ENCODE measurements at places on chromosomes 2 and 18.

DNA sequence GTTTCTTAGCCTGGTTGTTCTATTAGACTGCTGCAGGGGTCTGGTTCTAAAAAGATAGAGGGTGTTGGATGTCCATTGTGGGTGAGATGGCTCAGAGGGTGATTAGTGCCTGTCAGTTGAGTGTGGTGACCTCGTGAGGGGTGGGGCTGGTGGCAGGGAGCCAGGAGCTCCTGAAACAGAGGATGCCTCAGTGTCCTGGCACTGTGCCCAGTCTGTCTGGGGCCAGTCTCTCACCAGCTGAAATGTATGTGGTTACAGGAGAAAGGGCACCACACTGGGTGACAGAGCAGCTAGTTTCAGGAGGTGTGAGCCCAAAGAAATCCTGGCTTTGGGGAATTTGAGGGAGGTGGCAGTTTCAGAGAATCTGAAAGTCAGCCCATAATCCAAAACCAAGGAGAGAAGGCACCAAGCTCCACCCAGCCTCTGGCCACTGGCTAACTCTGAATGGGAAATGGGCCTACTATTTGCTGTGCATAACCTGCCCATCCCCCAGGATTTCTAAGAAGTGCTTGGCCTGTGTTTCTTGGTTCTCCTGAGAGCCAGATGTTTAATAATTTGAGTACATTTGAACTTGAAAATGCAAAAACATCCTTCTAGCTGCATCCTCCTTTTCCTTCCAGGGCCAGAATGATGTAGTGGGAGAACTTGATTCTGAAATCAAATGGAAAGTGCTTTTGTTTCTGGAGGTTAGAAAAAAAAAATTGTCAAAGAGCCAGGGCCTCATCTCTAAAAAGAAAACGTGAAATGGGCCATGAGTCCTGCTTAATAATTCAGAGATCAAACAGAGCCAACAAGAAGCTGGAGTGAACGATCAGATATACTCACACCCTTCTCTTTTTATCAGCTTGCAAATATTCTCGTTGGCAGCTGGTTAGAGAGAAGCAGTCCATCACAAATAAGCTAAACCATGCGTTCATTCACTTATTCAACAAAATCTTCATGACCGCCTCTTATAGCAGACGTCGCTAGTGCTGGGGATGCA lies 92.3 kb downstream of the B3GNT2 start:
- peak; percentile 56 for DNase-seq

DNA sequence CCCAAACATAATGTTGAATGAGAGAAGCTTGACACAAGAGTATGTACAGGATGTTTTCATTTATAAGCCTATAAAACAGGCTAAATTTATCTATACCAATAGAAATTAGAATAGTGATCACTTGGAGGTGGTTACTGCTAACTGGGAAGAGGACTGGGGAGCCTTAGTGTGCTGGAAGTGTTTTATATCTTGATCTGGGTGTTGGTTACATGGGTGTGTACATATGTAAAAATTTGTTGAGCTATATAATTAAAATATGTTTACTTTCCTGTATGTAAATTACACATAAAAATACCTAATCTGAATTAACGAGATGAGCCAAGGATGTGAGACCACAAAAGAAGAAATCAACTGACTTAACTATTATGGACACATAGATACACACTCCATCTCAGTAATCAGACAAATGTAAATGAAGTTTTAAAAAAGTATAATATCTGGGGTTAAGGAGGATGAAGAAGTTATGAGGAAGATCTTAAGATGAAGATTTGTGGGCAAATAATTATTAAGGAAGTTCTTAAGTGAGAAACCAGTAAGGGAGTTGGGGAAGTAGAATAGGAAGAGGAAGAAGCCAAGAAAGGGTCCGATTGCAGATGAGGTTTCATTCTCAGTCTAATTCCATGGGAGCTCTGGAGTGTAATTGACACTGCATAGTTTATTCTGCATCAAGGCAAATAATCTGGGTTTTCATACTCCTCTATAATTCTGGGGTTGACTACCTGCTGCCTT lies 32.3 kb upstream of the NABP1 start:
- DNase-seq = no peak

- DNase-seq = no peak
These were observed 65.9 kb downstream of the ADI1 start for GRCh38 chr2:3453190-3453999.

DNA sequence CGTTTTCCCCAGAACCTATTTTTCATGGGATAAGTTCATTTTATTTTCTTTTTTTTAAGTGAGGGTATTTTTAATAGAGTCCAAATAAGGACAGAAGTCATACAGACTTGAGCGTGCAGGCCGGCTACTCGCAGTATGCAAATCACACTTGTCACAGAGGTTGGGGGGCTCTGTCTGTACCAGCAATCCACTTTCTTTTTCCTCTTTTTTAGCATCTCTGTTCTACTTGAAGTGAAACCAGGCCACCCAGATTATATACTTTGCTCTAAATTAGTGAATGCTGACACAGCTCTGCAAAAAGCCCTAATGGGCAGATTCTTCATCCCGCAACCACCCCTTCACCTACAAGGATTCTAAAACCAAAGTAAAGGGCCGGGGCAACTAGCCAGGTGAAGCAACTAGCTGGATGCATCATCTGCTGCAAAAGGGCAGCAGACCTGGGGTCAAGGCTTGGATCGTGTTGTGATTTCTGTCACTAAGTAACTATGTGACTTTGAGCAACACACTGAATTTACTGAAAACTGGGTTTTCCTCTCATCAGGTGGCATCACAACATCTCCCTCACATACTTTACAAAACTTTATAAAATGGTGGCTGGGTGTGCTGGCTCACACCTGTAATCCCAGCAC lies 18.4 kb downstream of the KDSR start:
- no peak for DNase-seq

DNA sequence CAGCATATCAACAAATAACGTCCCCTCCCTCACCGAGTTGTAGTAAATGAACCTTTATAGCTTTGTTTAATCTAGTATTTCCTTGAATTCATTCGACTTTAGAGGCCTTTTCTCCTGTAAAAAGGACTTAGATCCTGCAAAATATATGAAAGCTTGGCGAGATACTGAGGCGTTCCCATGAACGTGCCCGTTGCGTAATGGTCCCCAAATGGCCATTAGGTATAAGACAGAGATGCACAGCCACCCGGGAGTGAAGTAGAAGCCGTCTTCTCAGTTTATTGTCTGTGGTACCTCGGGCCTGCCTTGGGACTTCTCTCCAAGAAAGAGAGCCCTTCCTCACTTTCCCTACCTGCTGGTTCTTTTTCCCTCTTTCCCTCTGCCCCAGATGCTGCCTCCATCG lies 310.6 kb downstream of the CELF4 start:
- no peak for DNase-seq

DNA sequence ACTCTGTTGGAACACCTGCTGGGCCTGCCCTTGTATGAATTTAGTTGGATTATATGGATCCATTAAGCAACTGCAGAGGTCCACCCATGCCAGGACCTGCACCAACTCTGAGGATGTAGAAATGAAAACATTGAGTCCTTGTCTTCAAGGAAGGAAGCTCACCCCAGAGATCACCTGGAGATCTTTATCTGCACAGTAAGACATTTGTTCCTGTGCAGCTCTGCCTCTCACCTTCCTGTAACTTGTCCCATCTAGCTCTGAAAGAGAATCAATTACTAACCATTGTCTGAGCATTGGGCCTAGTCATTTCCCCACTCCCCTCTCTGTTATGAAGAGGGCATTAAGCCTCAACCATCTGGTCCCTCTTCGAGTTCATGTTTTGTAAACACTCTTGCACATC lies 105.2 kb upstream of the YWHAQ start:
- no peak for DNase-seq

GRCh38 chr2:112790305-112790704 lies 6.0 kb upstream of the IL1A start:
- DNase-seq = no peak

DNA sequence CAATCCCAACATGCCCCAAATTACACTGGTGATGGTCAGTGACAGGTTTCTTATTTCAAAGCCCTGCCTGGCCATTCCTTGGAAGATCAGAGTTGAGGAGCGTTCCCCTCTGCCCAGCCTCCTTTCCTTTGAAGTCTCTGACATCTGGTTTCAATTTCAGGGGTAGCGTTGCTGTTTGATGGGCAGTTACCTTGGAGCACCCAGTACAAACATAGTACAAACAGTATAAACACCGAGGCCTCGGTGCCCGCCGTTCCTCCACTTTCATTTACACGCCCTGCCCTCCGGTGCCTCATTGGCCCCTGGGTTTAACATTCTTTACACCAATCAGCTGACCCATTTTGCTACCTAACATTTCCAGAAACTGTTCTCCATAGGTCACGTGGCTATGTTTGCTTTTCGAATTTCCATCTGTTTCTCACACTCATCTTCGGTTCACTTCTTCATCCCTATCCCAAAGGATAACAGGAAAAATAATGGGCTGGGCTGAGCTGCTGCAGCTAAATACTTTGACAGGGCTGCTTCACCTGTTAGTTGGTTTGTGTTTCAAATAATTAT lies 65.6 kb downstream of the NRP2 start:
- DNase-seq = no peak

DNA sequence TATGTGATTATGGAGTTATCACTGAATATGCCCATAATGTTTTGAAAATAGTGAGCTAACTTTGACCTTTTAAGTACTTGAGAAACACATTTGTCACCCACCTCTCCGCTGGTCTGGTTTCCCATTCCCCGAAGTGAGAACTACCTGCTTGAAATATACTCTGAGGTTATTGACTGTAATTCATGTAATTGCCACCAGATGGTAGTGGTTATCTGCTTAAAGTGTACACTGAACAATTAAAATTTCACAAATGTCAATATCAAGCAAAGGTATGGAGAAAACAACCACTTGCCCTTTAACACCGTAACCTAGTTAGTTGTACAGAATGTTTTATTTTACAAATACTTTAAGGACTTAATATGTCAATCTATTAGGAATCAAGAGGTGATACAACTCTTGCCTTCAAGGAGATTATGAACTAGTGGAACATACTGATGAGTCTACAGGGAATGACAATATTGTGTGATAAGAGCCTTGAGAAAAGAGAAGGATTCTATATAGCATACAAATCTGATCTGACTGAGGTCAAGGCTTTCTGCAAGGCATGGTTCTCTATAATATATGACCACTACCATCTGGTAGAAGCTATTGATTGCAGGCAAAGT lies 316.8 kb upstream of the KCNH7 start:
- DNase-seq = no peak

- DNase-seq = no peak
These were observed 296.5 kb upstream of the EPAS1 start for GRCh38 chr2:46000660-46001059.

- DNase-seq = no peak
These were observed 83.5 kb downstream of the OSBPL6 start for GRCh38 chr2:178277741-178278197.

DNA sequence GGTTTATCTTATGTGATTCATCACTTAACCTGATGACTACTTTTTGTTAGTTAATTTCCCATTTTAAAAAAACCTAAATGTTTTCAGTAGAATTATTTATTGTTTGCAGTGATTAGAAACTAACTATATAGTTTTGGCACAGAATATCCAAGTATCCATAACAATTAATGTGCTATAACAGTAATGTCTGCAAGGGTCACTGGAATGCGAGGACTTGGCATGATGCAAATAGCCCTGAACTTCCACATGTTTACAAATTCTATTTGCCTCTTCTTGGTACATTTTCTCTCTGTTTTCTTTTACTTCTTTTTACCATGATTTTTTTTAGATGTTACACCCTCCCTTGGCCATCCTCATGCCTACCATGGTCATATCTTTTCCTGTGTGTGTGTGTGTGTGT lies 49.3 kb upstream of the GALNT3 start:
- DNase-seq = no peak

- DNase-seq = no peak
These were observed 60.0 kb upstream of the OTOS start for GRCh38 chr2:240200230-240201051.

GRCh38 chr2:208556983-208557484 lies 150.4 kb downstream of the PTH2R start:
- no peak for DNase-seq

- no peak for DNase-seq
These were observed 589.5 kb upstream of the NXPH2 start for GRCh38 chr2:139369423-139370409.

DNA sequence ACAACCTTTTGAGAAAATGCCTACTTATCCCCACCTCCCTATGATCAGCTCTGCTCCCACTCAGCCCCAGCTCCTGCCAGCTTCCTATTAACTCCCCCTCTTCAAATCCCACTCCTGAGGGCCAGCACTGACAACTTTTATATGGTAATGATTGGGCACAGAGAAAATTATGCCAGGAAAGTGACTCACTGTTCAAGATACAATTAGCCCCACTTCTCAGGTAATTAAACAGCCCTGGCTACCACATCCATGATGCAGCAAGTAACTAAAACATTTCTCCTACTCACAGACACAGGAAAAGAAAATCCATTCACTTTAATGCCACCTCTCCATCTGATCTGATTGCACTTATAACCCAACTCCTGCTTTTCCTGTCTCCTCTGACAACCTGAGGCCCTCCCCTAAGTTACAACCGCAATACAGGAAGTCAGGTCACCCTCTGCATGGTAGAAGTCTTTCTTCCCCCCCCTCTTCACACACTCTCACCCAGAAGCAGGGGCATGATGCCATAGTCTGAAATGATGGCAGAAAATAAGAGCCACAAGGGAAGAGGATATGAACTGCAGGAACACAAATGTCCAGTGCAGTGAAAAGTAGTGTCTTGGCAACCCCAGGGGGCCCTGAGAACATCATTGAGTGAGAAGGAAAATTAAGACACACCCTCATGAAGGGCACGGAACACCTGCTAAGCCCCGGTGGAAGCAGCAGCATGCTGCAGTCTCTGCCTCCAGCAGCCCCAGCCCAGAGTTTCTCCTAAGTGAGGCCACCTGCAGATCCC lies 54.4 kb downstream of the STK39 start:
- no peak for DNase-seq

DNA sequence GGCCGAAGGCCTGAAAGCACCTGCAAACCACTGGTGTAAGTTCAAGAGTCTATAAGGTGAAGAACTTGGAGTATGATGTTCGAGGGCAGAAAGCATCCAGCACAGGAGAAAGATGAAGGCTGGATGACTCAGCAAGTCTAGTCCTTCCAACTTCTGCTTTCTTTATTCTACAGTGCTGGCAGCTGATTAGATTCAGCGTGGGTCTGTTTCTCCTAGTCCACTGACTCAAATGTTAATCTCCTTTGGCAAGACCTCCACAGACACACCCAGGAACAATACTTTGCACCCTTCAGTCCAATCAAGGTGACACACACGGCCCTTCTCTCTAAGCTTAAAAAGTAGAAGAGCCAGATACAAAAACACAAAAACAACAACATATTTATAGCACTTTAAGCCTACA lies 43.4 kb downstream of the NMS start:
- no peak for DNase-seq
